ENCODE measurements at places on chromosomes 4 and X. TPM values are rescaled to one million over a fixed set of nuclear protein-coding genes. Genes with fewer than 3 reads are reported as not detected.

The LETM1 gene
- 255 TPM for total RNA-seq

The H2BW1 gene
- not detected for total RNA-seq

The BMP3 gene
- 3.9 TPM for total RNA-seq

The ARX gene
- 0.29 TPM for total RNA-seq

The RP2 gene
- total RNA-seq: 0.58 TPM

The TLR10 gene
- 1.1 TPM for total RNA-seq

The GAGE1 gene
- total RNA-seq: not detected

The GLUD2 gene
- total RNA-seq: 0.45 TPM

The RIBC1 gene
- not detected for total RNA-seq

The DDX60 gene
- total RNA-seq: 4.0 TPM

The SORBS2 gene
- total RNA-seq: 235 TPM

The GAGE13 gene
- total RNA-seq: not detected

The EVC2 gene
- 5.8 TPM for total RNA-seq

The EDA2R gene
- not detected for total RNA-seq

The ZNF630 gene
- total RNA-seq: 12.5 TPM

The NUP62CL gene
- total RNA-seq: not detected

The CXCL10 gene
- total RNA-seq: not detected

The TENM3 gene
- total RNA-seq: 0.45 TPM

The FMR1NB gene
- total RNA-seq: not detected

The BEND2 gene
- not detected for total RNA-seq

The ODAPH gene
- not detected for total RNA-seq

The CTAG2 gene
- not detected for total RNA-seq

The TSPAN7 gene
- total RNA-seq: 26.1 TPM

The VSIG4 gene
- total RNA-seq: 18.7 TPM

The CFAP99 gene
- 0.92 TPM for total RNA-seq

The COL4A5 gene
- 99.2 TPM for total RNA-seq

The ENPP6 gene
- not detected for total RNA-seq

The DRD5 gene
- total RNA-seq: not detected

The FABP2 gene
- total RNA-seq: 3.8 TPM

The PNMA6F gene
- not detected for total RNA-seq

The SORCS2 gene
- 6.2 TPM for total RNA-seq

The DUSP21 gene
- not detected for total RNA-seq

The OCIAD2 gene
- total RNA-seq: 1.7 TPM

The PF4V1 gene
- not detected for total RNA-seq

The NXF2 gene
- not detected for total RNA-seq

The PSAPL1 gene
- total RNA-seq: 37.5 TPM

The DYNLT3 gene
- 8.2 TPM for total RNA-seq

The PDCL2 gene
- total RNA-seq: not detected

The RIPPLY1 gene
- total RNA-seq: not detected

The CT45A7 gene
- total RNA-seq: not detected

The FRG2 gene
- not detected for total RNA-seq

The GNRHR gene
- total RNA-seq: not detected

The CENPVL2 gene
- total RNA-seq: not detected

The RNF150 gene
- total RNA-seq: 88.1 TPM

The PCGF3 gene
- total RNA-seq: 140 TPM

The MID1 gene
- total RNA-seq: 18.7 TPM

The CACNA1F gene
- 0.89 TPM for total RNA-seq

The VGLL1 gene
- not detected for total RNA-seq

The OPHN1 gene
- 76.4 TPM for total RNA-seq

The H2AZ1 gene
- 187 TPM for total RNA-seq
